ENCODE measurements at places on chromosomes 11 and 22. TPM values are rescaled to one million over a fixed set of nuclear protein-coding genes. Genes with fewer than 3 reads are reported as not detected.

PIWIL4 gene
- total RNA-seq = 13.8 TPM

GTSE1 gene
- total RNA-seq = 3.1 TPM

CECR2 gene
- total RNA-seq = 13.5 TPM

MAJIN gene
- not detected for total RNA-seq

TMPRSS4 gene
- total RNA-seq = not detected

BTBD18 gene
- not detected for total RNA-seq

KDELR3 gene
- total RNA-seq = 0.31 TPM

FREY1 gene
- total RNA-seq = 4.4 TPM

PRODH gene
- total RNA-seq = 2.8 TPM

CCDC116 gene
- 0.31 TPM for total RNA-seq

OSBP2 gene
- total RNA-seq = 62.3 TPM

CASP5 gene
- not detected for total RNA-seq

POTEH gene
- not detected for total RNA-seq

MYOD1 gene
- not detected for total RNA-seq

SLC15A3 gene
- total RNA-seq = 1.9 TPM

UPK2 gene
- total RNA-seq = not detected

GGT5 gene
- total RNA-seq = 1.3 TPM

VSIG2 gene
- total RNA-seq = not detected

HIC2 gene
- 17.8 TPM for total RNA-seq

SERPIND1 gene
- total RNA-seq = 1.3 TPM

TSPAN32 gene
- not detected for total RNA-seq

TSPAN18 gene
- 21.9 TPM for total RNA-seq

PRR33 gene
- total RNA-seq = not detected

PLAAT5 gene
- total RNA-seq = 1.9 TPM

MPEG1 gene
- total RNA-seq = 1.6 TPM

ZP1 gene
- total RNA-seq = not detected

SYVN1 gene
- total RNA-seq = 22.2 TPM

CENPM gene
- total RNA-seq = 8.5 TPM

CHRDL2 gene
- total RNA-seq = not detected

PLAAT3 gene
- total RNA-seq = 3.1 TPM

ACTN3 gene
- total RNA-seq = not detected

CRYBB2 gene
- not detected for total RNA-seq

LRRC4C gene
- 99.8 TPM for total RNA-seq

SLC7A4 gene
- 1.6 TPM for total RNA-seq

OR52A1 gene
- total RNA-seq = not detected

GRM5 gene
- 163 TPM for total RNA-seq

B4GALNT4 gene
- total RNA-seq = 163 TPM

MS4A4E gene
- not detected for total RNA-seq

RFPL3 gene
- not detected for total RNA-seq

PAX6 gene
- 34.4 TPM for total RNA-seq

C11orf97 gene
- not detected for total RNA-seq

MS4A10 gene
- not detected for total RNA-seq

OR52H1 gene
- total RNA-seq = 3.8 TPM
